ENCODE measurements at places on chromosomes 7 and 10.
A peak's percentile ranks its signal among the peaks of the same experiment; 100 is the strongest.

DNA sequence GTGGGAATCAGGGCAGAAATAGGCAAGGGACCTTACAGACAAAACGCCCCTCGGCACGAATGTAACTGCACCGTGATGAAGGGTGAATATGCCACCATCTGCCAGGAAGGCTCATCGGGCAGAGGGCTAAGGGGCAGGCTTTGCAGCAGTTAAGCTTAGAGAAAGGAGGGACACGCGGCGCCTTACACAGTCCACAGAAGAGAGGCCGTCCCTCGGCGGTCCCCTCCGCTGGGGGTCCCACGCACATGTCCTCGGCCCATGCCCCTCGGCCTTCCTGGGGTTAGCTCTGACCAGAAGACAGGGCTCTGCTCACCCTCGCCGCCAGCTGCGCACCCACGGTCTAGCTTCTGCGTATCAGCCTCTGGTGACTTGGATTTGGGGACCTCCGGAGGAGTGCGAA is 141.1 kb downstream of the DYNC2I1 start:
- no peak for DNase-seq

- no peak for DNase-seq
Measured at GRCh38 chr10:76451911-76452310, 1020.5 kb downstream of the LRMDA start.

DNA sequence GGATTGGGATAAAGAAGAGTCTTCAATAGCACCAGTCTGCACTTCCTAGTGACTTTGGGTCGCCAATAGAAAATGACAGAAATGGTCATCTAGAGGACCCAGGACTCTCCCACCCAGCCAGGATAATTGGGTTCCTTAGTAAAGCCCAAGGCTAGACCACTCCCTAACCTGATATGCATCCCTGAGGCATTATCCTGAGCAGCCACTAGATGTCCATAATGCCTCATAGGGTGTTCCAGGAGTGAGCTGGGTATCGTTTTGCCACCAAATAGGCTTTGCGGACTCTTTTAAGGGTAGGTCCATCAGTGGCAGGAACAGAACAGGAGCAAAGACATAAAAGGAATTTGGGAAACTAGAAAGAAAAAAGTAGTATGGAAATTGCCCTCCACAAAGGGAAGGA is 4.5 kb upstream of the LRRC4 start:
- peak; percentile 23 for DNase-seq

DNA sequence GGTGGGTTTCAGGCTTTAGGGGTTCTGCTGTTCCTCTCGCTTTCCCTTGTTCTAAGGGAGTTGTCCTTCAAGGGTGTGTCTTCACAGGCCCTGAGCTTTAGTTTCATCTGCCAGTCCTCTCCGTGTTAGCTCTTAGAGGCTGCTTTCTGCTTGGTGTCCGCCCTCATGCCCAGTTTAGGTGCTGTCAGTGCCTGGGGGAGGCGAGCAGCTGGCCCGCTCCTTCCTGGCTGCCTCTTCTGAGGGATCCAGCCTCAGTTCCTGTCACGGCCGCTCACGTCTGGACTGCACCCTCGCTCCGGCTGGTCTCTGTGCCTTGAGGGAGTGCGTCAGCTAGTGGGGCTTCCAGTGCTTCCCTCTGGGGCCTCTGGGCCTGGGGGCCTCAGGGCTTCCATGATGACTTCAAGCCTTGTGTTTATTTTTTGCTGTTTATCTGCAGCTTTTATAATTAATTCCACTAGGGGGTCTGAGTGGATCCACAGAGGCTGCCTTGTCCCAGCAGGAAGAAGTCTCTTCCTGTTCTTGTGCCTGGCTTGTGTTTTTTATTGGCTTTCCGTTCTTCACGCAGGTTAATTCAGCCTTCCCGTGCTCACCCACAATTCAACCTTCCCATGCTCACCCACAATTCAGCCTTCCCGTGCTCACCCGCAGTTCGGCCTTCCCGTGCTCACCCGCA is 33.0 kb downstream of the WDR37 start:
- no peak for DNase-seq

GRCh38 chr10:132607961-132608495 is 70.4 kb downstream of the INPP5A start:
- DNase-seq: no peak

- DNase-seq: no peak
Measured at GRCh38 chr10:51770709-51771108, 71.3 kb upstream of the CSTF2T start.

DNA sequence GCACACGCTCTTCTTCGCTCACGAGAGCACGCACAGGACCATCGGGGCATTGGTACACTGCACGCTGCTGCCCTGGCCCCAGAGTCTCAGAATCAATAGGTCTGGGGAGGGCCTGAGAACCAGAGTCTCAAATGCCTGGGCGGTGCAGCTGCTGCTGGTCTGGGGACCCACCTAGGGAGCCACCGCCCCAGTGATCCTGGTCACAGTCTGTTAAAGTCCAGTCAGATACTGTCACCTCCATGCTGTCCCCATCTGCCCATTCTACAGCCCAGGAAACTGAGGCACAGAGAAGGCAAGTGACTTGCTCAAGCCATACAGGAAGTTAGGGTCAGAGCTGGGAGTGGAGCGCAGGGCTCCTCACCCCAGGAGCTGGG is 38.0 kb downstream of the ZCCHC24 start:
- DNase-seq: no peak

GRCh38 chr7:1459920-1460820 is 900 bp upstream of the MICALL2 start:
- DNase-seq: no peak

GRCh38 chr7:22867003-22867402 is 44.4 kb upstream of the TOMM7 start:
- no peak for DNase-seq

DNA sequence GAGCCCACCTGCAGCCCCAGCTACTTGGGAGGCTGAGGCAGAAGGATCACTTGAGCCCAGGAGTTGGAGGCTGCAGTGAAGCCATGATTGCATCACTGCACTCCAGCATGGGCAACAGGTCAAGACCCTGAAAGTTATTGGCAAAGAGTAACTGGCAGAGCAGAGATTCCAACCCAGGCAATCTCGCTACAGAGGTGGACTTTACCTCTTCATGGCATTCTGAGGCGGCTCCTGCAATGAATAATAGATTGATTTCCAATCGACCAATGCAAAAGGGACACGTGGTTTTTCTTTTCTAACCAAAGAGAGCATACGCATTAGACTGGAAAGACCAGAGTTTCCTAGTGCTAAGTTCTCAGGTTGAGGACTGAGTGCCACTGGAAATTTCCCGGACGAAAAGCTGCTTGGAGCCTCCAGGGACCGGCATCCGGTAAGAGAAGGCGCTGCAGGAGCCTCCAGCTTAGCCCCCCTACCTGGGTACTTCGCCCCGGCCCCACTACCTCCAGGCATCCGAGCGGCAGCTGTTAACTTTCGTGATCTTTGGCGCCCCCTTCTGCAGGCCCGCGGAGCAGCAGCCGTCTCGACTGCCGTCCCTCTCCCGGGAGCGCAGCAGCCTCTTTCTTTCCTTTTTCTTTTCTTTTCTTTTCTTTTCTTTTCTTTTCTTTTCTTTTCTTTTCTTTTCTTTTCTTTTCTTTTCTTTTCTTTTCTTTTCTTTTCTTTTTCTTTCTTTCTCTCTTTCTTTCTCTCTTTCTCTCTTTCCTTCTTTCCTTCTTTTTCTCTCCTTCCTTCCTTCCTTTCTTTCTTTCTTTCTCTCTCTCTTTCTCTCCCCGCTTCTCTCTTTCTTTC is 4.1 kb downstream of the MBLAC1 start:
- peak; percentile 86 for DNase-seq

DNA sequence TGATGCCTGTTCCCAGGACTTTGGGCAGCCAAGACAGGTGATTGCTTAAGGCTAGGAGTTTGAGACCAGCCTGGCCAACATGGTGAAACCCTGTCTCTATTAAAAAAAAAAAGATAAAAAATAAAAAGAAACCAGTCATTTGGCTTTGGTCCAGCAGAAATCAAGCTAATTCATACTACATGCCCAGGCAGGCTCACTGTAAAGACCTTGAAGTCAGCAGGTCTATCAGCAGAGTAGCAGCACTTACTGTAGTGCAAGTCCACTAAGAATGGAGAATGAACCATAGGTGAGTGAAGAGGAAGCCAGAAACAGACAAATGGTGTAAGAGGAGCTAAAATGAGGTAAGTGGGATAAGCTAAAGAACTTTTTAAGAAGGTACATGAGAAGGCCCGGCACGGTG is 24.7 kb downstream of the PSPH start:
- no peak for DNase-seq

GRCh38 chr7:45699726-45700390 is 125.7 kb downstream of the ADCY1 start:
- DNase-seq: no peak

- DNase-seq: no peak
Measured at GRCh38 chr10:1172256-1172984, 116.2 kb downstream of the WDR37 start.

All from NAMALWA (cell line).